ENCODE measurements at places on chromosomes 3 and 15. TPM values are rescaled to one million over a fixed set of nuclear protein-coding genes. Genes with fewer than 3 reads are reported as not detected.

SLC2A2 gene
- polyA plus RNA-seq = not detected

ZFAND6 gene
- polyA plus RNA-seq = 105 TPM

ISLR gene
- 142 TPM for polyA plus RNA-seq

EDC3 gene
- 23.7 TPM for polyA plus RNA-seq

STAC gene
- polyA plus RNA-seq = 40.1 TPM

CDC25A gene
- 3.1 TPM for polyA plus RNA-seq

ETV5 gene
- 29.3 TPM for polyA plus RNA-seq

NKIRAS1 gene
- polyA plus RNA-seq = 13.6 TPM

ROBO2 gene
- 2.2 TPM for polyA plus RNA-seq

KLHL40 gene
- 162 TPM for polyA plus RNA-seq

PATL2 gene
- 0.78 TPM for polyA plus RNA-seq

GPR160 gene
- 2.7 TPM for polyA plus RNA-seq

ZBED2 gene
- polyA plus RNA-seq = not detected

UROC1 gene
- 0.10 TPM for polyA plus RNA-seq

SEC62 gene
- polyA plus RNA-seq = 72.6 TPM

CD86 gene
- 1.5 TPM for polyA plus RNA-seq

LDHAL6B gene
- polyA plus RNA-seq = 0.14 TPM

SEMA5B gene
- 22.3 TPM for polyA plus RNA-seq

HDC gene
- 1.2 TPM for polyA plus RNA-seq

PPP1R14D gene
- polyA plus RNA-seq = 0.19 TPM

TTC21A gene
- 4.3 TPM for polyA plus RNA-seq

DIPK2A gene
- 20.4 TPM for polyA plus RNA-seq

XCR1 gene
- polyA plus RNA-seq = 0.27 TPM

CGNL1 gene
- 8.3 TPM for polyA plus RNA-seq

LRRIQ4 gene
- 0.13 TPM for polyA plus RNA-seq

Measured in forelimb muscle (tissue), 1 donor.